ENCODE measurements at places on chromosomes 16 and 17. TPM values are rescaled to one million over a fixed set of nuclear protein-coding genes. Genes with fewer than 3 reads are reported as not detected.

The SCARF1 gene
- 0.40 TPM for total RNA-seq

The EVI2A gene
- 3.3 TPM for total RNA-seq

The EFCAB3 gene
- total RNA-seq = not detected

The GLG1 gene
- 132 TPM for total RNA-seq

The TBC1D3E gene
- 3.8 TPM for total RNA-seq

The MAP2K6 gene
- total RNA-seq = 0.37 TPM

The KRTAP9-8 gene
- total RNA-seq = not detected

The GLP2R gene
- total RNA-seq = 0.09 TPM

The PAFAH1B1 gene
- 192 TPM for total RNA-seq

The KRTAP3-1 gene
- total RNA-seq = not detected

The HS3ST2 gene
- 0.17 TPM for total RNA-seq

The CDC6 gene
- total RNA-seq = 96.8 TPM

The MSLN gene
- 25.2 TPM for total RNA-seq

The FBXO39 gene
- total RNA-seq = 1.7 TPM

The OR1F1 gene
- total RNA-seq = not detected

The SLC22A31 gene
- total RNA-seq = not detected

- H3K4me3 ChIP-seq = no peak overlapping the region
- H3K36me3 ChIP-seq = no peaks in the 10 kb centered on the region
- peak; percentile 83 for DNase-seq
- no peaks in the 10 kb centered on the region for H3K27me3 ChIP-seq
- no peaks in the 10 kb centered on the region for H3K4me1 ChIP-seq
- H3K27ac ChIP-seq = no peak overlapping the region
These were observed 137.9 kb downstream of the CDH11 start for GRCh38 chr16:64983963-64984362.

DNA sequence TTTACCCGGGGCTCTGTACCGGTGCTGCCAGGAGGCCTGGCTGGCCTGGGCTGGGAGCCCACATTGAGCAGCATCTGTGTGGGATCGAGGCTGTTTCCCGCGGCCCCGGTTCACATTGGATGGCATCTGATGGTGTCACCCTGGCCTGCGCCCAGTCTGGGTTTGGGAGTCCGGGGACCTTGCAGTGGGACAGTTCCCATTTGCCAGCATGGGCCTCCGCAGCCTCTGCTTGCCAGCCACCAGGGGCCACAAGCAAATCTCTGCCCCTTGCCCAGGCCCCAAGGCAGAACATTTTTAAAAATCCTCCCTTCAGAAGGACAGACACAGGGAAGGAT, 64.5 kb downstream of the BANP start:
- H3K27me3 ChIP-seq = no peaks in the 10 kb centered on the region
- no peak for DNase-seq
- H3K36me3 ChIP-seq = peaks cover 23% of the 10 kb centered on the region
- no peak overlapping the region for H3K4me3 ChIP-seq
- no peak overlapping the region for H3K27ac ChIP-seq

DNA sequence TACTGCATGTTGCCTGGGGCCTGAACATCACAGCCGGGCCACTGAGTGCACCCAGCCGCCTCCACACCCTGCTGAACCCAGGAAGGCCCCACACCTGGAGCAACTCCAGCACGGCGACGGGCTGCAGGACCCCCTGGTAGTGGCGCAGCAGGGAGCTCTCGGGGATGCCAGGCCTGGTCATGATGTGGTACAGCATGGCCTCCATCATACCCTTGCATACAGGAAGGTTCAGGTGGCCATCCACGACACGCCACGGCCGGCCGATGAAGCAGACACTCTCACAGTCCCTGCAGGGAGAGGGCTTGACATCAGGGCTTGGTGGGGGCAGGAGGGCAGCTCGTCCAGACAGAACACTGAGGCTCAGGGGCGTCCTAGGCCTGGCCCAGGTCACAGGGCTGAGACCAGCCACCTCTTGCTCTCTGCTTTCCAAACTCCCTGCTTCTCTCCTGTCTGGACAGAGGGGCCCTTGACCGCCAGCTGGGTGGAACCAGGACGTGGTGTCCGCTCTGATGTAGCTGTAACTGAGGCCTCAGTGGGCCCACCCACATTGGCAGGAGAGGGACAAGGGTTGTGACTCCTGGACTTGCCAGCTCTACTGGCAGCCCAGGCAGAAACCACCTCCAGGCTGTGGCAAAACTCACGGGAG, 60.3 kb downstream of the IL21R start:
- peaks cover 53% of the 10 kb centered on the region for H3K36me3 ChIP-seq
- peak overlapping the region; percentile 16 for H3K27ac ChIP-seq
- H3K4me1 ChIP-seq = no peaks in the 10 kb centered on the region
- no peak overlapping the region for H3K4me3 ChIP-seq

GRCh38 chr17:82915757-82916027, 75.9 kb upstream of the ZNF750 start:
- H3K27me3 ChIP-seq = no peaks in the 10 kb centered on the region
- no peak overlapping the region for H3K4me3 ChIP-seq
- no peak for DNase-seq

DNA sequence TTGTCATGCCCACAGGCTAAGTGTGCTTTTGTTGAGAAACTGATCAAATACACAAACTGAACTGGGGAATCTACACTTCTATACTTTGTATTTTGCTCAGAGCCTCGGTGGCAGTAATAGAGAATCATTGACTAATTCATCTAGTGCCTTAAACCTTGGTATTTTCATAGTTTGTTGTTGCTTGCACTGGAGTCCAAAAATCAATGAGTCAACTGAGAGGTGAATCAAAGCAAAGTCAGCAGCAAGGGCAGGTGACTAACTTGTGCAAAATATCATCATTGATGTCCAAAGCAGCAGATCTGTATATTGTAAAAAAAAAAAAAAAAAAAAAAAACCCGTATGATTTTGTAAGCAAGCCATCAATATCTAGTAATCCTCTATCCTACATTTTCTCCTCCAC, 296.4 kb downstream of the MAP2K6 start:
- no peaks in the 10 kb centered on the region for H3K36me3 ChIP-seq
- H3K4me1 ChIP-seq = no peaks in the 10 kb centered on the region
- no peak for DNase-seq
- H3K4me3 ChIP-seq = no peak overlapping the region
- H3K27ac ChIP-seq = peak overlapping the region; percentile 32

DNA sequence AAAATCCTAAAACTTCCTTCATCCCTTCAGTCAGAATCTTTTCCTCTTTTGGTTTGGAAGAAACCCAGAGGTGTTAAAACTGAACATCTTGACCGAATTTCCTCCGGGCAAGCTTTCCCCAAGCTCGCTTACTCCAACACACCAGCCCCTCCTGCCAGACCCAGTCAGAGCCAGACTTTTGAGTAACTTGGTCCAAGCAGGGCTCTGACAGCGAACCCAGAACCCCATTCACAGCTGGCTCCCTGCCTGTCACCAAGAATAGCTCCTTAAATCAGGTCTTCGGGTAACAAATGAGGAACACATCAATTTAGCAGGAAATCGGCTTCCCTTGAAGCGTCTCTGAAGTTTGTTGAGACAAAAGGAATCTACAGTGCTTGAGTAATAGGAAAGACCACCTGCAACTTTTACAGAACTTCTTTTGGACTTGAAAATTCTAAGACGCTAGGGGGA, 27.3 kb downstream of the GAS7 start:
- H3K36me3 ChIP-seq = peaks cover 7% of the 10 kb centered on the region
- H3K4me1 ChIP-seq = peaks cover 5% of the 10 kb centered on the region
- H3K4me3 ChIP-seq = no peak overlapping the region

DNA sequence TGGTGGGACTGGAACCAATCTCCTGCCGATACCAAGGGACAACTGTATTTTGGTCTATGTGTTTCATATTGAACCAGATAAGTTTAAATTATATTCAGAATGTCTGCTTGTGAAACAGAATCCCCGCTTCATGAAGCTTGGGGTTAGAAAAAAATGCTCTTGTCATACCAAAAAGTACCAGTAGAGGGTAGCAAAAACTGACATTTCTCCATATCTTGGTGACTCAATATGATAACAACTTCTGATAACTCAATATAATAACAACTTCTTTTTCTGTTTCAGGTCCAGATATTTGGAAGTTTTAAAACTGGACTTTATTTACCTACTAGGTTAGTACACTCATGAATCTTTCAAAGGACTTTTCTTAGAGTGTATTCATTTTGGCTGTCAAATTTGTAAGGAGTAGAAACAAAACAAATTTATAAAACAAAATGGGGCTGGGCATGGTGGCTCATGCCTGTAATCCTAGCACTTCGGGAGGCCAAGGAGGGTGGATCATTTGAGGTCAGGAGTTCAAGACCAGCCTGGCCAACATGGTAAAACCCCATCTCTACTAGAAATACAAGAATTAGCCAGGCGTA, 52.3 kb upstream of the ADCY7 start:
- peaks cover 16% of the 10 kb centered on the region for H3K4me1 ChIP-seq
- no peak overlapping the region for H3K4me3 ChIP-seq
- peaks cover 60% of the 10 kb centered on the region for H3K36me3 ChIP-seq

DNA sequence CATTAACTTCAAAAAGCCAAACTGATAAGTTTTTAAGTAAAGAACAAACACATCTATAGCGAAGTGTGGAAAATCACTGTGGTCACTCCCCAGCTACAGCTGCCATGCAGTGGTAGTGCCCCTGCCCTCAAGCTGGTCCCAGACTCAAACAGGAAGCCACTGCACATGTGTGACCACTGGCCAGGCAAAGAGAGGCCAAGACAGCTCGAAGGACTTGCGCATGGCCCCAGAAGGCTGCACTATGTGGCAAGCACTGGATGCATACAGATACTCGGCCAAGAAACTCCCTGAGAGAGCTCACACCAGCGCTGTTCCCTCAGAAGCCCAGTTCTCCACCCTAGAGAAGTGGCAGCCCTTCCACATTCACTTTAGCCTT, 82.4 kb downstream of the ANKRD11 start:
- H3K27me3 ChIP-seq = no peaks in the 10 kb centered on the region
- H3K36me3 ChIP-seq = peaks cover 12% of the 10 kb centered on the region
- H3K27ac ChIP-seq = no peak overlapping the region
- no peak overlapping the region for H3K4me3 ChIP-seq
- no peak for DNase-seq
- peaks cover 45% of the 10 kb centered on the region for H3K4me1 ChIP-seq

- peaks cover 42% of the 10 kb centered on the region for H3K36me3 ChIP-seq
- DNase-seq = peak; percentile 92
- H3K4me3 ChIP-seq = peak overlapping the region; percentile 77
- peak overlapping the region; percentile 98 for H3K27ac ChIP-seq
- H3K4me1 ChIP-seq = peaks cover 43% of the 10 kb centered on the region
These were observed 2.4 kb upstream of the ALOXE3 start for GRCh38 chr17:8120520-8121406.

GRCh38 chr16:30533748-30534367, 800 bp downstream of the ZNF747 start:
- peak overlapping the region; percentile 95 for H3K27ac ChIP-seq
- no peaks in the 10 kb centered on the region for H3K27me3 ChIP-seq
- H3K4me1 ChIP-seq = peaks cover 6% of the 10 kb centered on the region
- peak overlapping the region; percentile 91 for H3K4me3 ChIP-seq
- peaks cover 28% of the 10 kb centered on the region for H3K36me3 ChIP-seq

GRCh38 chr17:45132320-45132571, at the start of gene PLCD3:
TSS of gene PLCD3 (minus strand) at chr17:45132515. CDS start at chr17:45132410, 105 bp downstream.
- peaks cover 35% of the 10 kb centered on the region for H3K4me1 ChIP-seq
- peak within 1 kb of the TSS; percentile 80 for H3K4me3 ChIP-seq
- H3K27me3 ChIP-seq = no peaks in the 10 kb centered on the region
- DNase-seq = no peak
- peak within 1 kb of the TSS; percentile 64 for H3K27ac ChIP-seq

DNA sequence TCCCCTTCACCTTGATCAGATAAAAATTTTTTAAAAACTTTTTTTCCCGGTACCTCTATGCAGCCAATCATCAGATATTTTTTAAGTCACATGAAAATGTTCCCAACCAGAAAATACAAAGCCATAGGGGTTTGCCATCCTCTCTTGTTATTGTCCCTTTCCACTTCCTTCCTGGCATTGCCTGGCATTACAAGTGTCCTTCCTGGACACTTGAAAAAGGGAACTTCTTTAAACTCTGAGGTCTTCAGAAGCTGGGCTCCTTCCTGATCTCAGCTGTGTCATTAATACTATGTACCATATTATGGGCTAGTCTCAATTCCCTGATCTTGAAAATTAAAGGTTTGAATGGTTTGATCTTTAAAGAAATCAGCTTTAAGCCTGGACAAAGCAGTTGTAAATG, 64.9 kb downstream of the TEX14 start:
- H3K4me1 ChIP-seq = peaks cover 6% of the 10 kb centered on the region
- no peak overlapping the region for H3K4me3 ChIP-seq
- H3K27me3 ChIP-seq = peaks cover 12% of the 10 kb centered on the region

- H3K36me3 ChIP-seq = peaks cover 22% of the 10 kb centered on the region
- H3K27ac ChIP-seq = no peak overlapping the region
- no peak overlapping the region for H3K4me3 ChIP-seq
- no peaks in the 10 kb centered on the region for H3K27me3 ChIP-seq
- H3K4me1 ChIP-seq = peaks cover 9% of the 10 kb centered on the region
These were observed 114.5 kb upstream of the CHMP6 start for GRCh38 chr17:80876950-80877728.

DNA sequence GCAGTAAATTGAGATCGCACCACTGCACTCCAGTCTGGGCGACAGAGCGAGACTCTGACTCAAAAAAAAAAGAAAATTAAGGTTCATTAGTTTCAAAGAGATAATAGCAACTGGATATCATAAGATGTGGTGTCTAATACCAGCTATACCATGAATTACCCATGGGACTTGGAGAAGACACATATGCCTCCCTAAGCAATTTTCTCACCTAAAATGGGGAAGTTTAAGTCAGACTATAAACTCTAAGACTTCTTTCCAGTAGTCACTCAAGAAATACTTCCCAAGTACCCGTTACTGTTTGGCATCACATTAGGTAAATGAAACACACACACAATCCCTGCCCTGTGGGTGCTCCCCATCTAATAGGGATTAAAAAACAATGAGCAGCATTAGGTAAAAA, 22.6 kb downstream of the SMURF2 start:
- H3K27ac ChIP-seq = no peak overlapping the region
- no peak overlapping the region for H3K4me3 ChIP-seq
- H3K27me3 ChIP-seq = no peaks in the 10 kb centered on the region
- no peak for DNase-seq

- DNase-seq = no peak
- no peak overlapping the region for H3K4me3 ChIP-seq
- H3K27ac ChIP-seq = no peak overlapping the region
- H3K27me3 ChIP-seq = no peaks in the 10 kb centered on the region
- H3K4me1 ChIP-seq = no peaks in the 10 kb centered on the region
- no peaks in the 10 kb centered on the region for H3K36me3 ChIP-seq
These were observed 35.4 kb upstream of the ADORA2B start for GRCh38 chr17:15909481-15909991.

GRCh38 chr16:52034830-52035229, 512.1 kb downstream of the TOX3 start:
- no peak for DNase-seq
- peaks cover 15% of the 10 kb centered on the region for H3K27me3 ChIP-seq
- no peak overlapping the region for H3K27ac ChIP-seq
- no peaks in the 10 kb centered on the region for H3K36me3 ChIP-seq
- H3K4me3 ChIP-seq = no peak overlapping the region
- no peaks in the 10 kb centered on the region for H3K4me1 ChIP-seq

DNA sequence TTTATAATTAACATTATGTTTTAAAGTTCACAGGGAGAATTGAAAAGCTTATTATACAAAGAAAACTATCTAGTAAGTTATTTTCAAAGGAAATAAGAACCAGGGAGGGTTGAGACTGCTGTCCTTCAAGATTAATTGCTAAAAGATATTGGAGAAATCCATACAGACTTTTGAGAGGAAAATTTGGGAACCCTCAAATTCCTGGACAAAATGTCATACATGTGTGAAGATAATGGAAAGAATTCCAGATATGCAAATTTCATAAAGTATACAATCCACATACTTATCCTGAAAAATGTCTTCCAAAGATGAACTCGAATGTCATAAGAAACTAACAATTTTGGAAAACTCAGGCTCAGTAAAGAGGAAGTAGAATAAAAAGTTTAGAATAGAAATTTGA, 213.8 kb downstream of the HS3ST3A1 start:
- H3K36me3 ChIP-seq = peaks cover 7% of the 10 kb centered on the region
- no peaks in the 10 kb centered on the region for H3K27me3 ChIP-seq
- H3K4me3 ChIP-seq = no peak overlapping the region
- H3K4me1 ChIP-seq = peaks cover 7% of the 10 kb centered on the region
- no peak overlapping the region for H3K27ac ChIP-seq
